ENCODE measurements at places on chromosomes 11 and 22.

DNA sequence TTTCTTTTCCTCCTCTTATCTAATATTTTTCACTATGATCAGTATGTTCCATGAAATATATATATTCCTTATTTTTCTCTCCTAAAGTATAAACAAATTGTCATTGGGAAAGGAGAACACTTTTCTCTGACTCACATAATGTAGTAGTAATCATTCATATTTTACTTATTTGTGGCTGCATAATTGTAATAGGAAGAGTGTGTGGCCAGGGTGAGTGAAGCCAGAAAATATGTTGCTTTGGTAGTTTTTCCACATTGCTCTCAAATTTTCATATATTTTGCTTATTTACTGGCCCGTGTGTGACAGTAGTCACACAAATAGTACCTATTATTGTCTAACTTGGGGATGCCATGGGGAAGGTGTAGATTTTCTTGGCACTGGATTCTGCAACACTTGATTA is 172.1 kb downstream of the DYNC2H1 start:
- no peak for DNase-seq

DNA sequence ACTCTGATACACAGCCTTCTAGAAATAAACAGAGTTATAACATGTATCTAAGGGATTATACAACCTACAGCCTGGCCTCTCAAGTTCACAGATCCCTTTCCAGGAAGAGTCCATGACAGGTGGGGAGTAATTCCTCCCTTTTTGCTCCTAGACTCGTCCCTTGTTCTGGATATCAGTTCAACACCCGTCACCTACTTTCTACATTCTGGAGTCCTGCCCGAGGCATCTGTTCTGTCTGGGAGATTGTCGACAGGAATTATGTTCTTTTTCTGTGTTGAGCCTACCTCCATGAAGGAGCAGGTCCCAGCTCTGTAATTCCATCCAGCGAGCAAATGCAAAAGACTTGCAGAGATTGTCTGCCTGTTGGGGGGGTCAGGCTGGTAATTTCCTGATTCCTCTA is 224.6 kb upstream of the NTM start:
- DNase-seq, result no peak

DNA sequence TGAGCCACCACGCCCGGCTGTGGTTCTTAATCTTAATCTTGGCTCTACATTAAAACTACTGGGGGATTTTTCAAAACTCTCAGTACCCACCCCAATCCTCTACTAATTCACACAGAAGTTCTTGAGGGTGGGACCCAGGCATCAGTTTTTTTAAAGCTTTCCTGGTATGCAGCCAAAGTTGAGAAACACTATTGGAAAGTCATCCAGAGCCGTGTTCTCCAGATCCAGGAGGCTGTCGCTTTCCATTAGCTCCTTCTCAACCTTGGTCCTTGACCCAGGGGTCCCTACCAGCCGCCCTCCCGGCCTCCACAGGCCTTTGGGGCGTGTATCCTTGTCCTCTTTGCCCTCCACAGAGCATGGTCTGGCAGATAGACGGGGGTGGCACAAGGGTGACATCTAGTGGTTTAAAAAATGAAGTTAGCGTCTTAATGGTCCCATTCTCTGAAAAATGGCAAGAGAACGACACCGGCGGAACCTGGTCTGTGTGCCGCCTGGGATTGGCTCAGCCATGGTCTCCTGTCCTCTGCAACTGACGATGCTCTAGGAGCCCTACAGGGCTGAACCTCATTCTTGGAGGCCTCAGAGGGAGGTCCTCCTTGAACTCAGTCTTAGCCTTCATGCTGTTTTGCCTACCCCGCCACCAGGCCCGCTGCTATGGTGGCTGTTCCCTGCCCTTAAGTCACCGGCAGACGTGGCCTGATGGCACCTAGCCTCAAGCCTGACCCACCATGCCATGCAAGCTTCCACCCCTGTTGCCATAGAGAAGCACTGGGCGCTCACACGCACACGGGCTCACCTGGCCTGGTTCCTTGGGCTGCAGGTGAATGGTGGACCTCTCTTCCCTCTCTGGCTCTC is 152.0 kb upstream of the SYN3 start:
- DNase-seq, result no peak

DNA sequence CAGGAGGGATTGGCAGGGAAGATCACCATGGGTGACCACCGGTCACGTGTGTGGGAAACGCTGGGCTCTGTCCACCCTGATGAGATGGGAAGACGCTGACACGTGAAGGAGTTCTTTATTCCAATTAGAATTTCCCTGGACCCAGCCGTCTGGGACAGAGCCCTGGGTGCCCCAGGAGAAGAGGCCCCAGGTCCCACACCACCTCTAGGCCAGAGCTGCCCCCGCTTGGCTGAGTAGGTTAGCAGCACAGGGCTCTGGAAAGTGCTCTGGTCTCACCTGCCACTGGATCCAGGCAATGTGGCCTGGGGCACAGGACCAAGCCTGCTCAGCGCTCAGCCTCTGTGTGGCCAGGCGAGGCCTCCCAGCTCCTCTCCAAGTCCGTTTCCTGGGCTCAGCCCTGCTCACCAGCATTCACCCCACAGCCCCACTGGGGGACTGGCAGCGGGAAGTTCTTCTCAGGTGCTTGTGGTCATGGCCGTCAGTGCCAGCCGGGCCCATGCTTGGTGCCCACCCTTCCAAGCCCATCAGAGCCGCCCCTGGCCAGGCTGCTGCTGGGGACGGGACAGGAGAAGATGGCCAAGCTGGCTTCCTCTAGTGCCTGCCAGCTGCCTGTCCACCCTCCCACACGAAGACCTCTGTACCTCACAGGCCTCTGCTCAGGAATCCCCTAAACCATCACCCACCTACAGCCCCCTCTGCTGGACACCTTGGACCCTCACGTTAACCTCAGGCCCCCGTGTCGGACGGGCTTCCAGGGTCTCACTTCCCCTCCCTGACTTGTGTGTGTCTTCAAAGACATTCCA is 62.5 kb upstream of the FGF3 start:
- DNase-seq, result no peak

DNA sequence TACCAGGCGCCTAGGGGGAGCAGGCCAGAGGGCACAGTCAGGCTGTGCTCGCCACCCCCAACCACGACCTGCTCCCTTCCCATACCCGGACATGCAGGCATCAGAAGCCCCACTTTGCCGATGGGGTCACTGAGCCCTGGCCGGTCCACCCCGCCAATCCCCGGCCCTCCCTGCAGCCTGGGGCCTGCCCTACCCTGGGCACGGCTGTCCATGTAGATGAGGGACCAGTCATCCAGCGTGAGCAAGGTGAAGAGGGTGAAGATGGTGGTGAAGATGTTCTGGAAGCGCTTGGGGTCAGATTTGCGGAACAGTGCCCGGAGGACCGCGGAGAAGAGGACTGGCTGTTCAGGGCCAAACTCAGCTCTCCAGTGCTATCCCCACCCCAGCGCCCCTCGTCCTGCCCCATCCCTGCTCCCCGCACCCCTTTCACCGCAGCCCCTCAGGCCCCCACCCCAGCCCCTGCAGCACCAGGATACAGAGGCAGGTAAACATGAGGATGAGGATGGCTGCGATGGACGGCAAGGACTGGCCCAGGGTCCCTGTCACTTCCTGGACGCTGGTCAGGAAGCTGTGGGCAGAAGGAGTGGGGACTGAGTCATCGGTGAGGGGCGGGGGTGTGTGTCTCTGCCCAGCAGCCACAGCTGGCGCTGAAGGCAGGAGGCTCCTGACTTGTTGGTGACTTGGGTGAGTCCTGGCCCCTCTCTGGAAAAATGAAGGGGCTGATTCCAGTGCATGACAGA is 5.5 kb downstream of the CATSPER1 start:
- no peak for DNase-seq

GRCh38 chr11:87150936-87151335 is 113.2 kb downstream of the TMEM135 start:
- DNase-seq, result no peak

GRCh38 chr11:46277313-46277621 is 195 bp upstream of the CREB3L1 start:
- DNase-seq, result no peak

DNA sequence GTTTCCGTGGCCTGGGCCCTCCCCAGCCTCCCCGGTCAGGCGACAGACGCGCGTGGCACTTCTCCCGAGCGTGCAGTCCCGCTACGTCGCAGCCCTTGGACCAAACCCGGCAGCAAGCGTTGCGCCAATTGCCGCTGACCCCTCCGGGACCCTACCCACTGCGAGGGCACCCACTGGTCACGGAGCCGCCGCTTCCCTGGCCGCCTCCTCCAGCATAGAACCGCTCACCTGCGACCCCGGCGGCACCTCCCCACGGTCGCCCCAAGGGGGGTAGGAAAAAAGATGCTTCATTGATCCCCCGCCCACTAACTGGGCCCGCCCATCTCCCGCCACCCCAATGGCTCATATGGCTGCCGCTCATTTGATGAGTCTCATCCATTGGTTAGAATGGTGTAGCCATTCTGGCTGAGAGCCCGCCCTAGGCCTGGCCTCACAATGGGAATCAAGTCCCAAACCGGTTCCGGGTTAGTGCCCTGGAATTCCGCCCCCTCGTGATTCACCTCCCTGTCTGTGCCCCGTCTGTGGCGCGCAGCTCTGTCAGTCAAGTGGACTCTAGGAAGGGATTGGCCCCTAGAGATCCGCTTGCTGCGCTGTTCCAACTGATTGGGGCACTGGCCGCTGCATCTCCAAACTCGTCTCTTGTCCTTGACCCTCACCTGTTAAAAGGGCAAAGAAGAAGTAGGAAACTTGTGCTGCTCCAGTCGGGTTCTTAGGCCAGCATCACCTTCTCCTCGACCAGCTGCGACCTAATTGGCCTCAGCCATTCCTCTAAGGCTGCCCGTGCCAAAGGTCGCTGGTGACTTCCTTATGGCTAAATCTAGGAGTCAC is at the start of gene MSANTD4:
MSANTD4 (minus strand) TSS at position 274 of the 828 bp plus-strand sequence. CDS start 11,323 bp downstream, outside the sequence.
- peak; percentile 93 for DNase-seq

DNA sequence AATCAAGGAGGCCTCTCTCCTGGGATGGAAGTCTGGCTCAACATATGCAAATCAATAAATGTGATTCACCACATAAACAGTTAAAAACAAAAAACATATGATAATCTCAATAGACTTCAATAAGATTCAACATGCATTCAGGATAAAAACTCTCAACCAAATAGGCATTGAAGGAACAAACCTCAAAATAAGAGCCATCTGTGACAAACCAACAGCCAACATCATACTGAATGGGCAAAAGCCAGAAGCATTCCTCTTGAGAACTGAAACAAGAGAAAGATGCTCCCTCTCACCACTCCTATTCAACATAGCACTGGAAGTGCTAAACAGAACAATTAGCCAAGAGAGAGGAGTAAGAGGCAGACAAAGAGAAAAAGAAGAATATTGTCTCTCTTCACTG is 54.0 kb upstream of the SEZ6L start:
- DNase-seq, result no peak

- no peak for DNase-seq
Observed at GRCh38 chr11:75768909-75769771, 562 bp downstream of the DGAT2 start.

- DNase-seq, result no peak
Observed at GRCh38 chr11:116710001-116710674, 62.6 kb downstream of the BUD13 start.

DNA sequence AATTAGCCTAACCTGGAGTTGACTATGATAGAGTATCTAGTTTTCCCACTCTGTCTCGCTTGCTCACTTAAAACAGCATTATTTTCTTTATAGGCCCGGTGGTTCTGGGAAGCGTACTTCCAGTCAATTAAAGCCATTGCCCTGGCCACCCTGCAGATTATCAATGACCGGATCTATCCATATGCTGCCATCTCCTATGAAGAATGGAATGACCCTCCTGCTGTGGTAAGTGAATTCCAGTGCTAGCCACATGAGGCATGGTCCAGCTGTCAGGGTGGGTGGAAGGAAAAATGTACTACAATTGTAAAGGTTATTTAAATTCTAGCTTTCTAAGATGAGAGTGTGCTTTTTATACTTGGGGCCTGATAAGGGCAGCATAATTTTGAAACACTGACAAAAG is 76.0 kb downstream of the EXT2 start:
- DNase-seq, result no peak

GRCh38 chr11:44624761-44625221 is 59.3 kb downstream of the CD82 start:
- no peak for DNase-seq

DNA sequence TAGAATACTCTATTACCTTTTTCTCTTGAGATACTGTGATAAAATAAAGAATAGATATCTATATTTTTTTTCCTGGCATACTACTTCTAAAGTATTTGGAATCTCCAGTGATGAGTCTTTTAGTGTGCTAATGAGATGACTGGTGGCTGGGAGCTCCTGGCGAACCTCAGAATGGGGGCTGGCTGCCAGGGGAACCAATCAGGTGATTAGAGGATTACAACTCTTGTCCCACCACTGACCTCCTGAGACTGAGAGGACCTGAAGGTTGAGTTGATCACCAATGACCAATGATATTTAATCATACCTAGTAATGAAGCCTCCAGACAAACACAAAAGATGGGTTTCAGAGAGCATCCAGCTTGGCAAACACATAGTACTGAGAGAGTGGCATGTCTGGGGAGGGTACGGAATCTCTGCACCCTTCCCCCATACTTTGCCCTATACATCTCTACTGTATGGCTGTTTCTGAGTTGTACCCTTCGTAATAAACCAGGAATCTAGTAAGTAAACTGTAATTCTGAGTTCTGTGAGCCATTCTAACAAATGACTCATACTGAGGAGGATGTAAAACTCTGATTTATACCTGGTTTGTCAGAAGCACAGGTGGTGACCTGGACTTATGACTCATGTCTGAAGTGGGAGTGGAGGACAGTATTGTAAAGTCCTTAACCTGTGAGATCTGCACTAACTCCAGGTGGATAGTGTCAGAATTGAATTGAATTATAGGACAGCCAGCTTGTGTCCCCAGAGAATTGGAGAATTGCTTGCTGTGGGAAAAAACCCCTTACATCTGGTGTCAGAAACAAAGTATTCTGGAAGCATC is 325.3 kb upstream of the LRRC4C start:
- DNase-seq, result no peak

DNA sequence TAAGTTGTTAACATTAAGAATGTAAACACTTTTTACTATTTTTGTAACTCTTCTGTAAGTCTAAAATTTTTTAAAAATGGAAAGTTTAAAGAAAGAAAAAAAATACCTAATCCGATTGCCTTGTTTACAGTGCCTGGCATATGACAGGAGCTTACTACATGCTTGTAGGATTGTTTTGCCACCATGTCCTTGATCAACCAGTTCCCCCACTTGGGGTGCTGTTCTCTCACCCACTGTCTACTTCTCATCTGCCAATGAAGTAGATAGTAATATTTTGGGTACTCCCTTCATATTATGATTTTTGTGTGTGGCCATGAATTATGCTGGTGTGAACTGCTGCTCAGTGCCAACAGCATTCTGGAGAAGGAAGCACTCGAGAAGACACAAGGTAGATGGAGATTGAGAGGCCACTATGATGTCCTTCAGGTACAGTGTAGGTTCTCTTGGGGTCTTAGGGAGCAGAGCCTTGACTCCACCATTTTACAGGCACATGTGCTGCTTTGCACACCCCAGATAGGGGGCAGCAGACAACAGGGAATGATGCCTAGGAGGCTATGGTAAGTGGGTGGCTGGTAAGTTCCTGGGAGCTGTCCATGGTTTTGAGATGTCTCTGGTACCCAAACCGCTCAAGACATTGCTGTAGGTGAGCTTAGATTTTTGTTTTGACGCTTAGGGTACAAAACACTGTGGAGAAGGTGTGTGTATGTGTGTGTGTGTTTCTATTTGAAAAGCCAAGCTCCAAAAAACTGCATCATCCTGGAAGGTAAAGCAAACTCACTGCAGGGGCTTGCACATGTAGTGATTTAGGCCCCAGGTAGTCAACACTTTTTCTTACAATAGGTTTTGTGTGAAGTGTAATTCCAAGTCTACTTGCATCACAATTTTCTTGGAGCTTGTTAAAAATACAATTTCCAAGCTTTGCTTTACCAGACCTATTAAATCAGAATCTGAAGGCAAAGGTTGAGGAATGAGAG is 494.5 kb upstream of the LARGE1 start:
- DNase-seq, result no peak

Measured in activated CD4-positive, alpha-beta T cell treated with anti-CD3 and anti-CD28 coated beads, Interleukin-2, amount 50 U/mL, for 1 hour (primary cell).